ENCODE measurements at places on chromosomes 12 and 14.

DNA sequence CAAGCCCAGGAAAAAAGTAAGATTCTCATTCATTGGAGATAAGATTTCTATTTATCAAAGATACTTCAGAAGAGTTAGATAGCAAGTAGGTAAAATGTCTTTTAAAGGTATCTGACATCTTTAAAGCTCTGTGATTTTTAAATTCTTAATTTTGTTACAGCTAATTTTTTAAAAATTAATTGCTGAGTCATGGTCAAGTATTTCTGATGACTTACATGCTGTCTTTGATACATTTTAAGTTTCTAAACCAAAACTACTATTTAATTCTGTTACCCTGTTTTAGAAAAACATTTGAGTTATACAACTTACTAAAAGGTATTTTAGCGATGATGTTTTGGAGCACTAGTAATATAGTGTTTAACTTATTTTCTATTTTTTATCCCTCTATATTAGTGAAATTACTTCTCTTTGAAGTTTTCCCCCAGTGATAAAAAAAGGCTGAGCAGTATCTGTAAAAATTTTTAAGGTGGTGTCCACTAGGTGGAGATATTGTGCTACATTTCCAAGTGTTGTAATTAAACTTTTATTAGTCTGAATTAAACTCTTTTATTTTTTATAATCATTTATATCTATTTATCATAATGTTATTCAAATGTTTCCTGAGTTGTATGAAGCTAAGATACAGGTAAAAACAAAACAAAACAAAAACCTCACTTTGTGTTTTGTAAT is 11.5 kb downstream of the ALG10 start:
- peak; percentile 35 for DNase-seq

- no peak for DNase-seq
Observed at GRCh38 chr12:104163631-104164030, 25.6 kb upstream of the NFYB start.

DNA sequence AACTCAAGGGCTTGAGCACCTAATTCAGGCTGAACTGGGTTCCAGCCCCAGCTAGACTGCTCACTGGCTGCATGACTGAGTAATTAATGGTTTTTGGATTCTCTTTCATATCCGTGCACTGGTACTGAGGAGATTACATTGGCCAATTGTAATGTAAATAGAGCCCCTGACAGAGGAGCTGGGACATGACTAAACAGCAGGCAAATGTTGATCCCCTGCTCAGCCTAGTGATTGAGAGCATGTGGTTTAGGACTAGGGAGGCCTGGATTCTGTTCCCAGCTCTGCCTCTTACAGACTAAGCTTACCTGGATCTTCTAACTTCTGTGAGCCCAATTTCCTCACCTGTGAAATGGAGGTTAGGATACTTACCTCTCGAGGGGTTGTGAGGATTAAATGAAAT is 204.3 kb downstream of the ESR2 start:
- DNase-seq, result no peak

DNA sequence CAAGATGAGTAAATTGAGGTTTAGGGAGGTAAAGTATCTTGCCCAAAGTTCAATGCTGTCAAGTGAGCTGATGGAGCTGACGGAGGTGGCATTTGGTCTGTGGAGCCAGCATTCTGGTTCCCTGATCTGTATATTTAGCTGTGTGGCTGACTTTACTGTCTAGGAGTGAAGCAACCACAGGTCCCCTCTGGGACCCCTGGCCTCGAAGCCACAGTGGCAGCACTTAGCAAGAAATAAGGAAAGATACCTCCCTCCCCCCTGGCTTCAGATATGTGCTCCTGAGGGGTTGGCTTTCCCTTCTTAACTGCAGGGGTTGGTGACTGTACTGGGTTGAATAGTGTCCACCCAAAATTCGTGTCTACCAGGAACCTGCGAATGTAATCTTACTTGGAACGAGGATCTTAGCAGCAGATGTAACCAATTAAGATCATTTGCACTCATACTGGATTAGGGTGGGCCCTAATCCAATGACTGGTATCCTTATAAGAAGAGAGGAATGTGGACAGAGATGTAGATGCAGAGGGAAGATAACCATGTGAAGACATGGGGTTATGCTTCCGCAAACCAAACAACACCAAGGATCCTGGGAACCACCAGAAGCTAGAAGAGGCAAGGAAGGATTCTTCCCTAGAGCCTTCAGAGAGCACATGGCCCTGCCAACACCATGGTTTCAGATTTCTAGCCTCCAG is 2.0 kb upstream of the ACVR1B start:
- DNase-seq, result no peak

DNA sequence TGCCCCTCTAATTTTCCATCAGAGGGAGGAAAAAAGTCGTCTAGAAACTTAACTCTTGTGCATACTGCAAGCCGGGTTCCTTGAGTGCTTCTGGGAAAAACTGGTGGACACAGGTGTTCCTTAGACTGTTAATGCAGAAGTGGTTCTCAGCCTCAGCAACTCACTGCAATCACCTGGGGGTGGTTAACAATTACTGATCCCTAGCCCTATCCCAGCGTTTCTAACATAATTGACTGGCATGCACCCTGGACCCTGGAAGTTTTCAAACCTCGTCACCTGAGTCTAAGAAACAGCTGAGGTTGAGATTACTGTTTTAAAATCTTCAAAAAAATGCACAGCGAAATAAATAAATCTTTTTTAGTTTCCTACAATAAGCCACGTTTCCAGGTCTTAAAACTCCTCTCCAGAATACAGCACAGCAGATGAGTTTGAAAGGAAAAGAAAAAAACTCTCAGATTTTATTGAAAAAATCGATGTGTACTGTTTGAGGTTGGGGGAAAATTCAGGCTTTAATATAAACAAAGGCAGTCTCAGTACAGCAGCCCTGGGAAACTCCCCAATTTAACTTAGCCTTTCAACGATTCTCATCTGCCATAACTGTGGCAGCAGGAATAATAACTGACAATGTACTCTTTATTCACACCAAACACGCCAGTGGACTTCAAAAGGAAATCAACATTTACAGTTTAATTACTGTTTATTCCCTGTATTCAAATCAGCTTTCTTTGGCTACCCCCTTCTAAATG is 45.4 kb downstream of the PHLDA1 start:
- DNase-seq, result no peak

DNA sequence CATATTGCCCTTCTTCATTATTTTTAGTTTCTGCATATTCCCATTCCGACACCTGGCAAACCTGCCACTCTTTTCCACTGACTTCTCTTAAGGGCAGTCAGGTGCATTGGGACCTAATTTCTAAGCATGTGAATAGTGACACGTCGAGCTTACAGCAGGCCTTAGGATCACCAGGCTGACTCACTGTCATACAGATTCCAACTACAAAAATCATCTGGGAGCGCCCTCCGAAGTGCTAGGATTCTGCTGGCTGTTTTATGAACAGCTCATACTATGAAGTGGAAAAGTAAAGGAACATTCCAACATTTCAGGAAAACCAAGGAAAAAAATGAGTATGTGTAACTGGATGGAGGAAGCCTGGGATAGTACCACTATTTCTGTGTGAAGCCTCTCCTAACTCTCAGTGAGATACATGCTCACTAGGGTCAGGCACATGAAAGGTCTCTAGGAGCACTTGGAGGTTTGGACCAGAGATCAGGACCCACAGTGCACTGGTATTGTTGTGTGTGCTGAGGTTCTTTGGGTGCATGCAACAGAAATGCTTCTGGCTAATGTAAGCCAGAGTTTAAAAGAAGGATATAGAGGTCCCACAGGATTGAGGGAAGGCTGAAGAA is 257.4 kb downstream of the ZFP36L1 start:
- no peak for DNase-seq

GRCh38 chr14:52333108-52333507 is 19.0 kb downstream of the PTGER2 start:
- DNase-seq, result no peak

DNA sequence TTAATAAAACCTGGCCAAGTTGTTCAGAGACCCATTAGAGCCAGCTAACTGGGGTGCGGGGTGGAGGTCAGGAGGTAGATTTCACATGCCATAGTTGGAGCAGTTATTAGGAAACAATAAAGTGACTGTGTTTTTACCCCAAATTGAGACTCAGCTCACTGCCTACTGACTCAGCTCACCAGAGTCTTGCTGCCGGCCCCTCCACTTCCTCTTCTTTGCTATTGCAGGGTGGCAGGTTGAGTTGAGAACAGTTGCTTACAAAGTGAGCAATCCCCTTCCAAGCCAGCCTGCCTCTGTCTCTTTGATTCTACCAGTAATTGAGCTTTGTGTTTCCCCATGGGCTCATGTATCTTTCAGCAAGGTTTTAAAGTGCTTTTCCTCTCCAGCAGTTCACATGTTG is 12.9 kb downstream of the ST8SIA1 start:
- no peak for DNase-seq

DNA sequence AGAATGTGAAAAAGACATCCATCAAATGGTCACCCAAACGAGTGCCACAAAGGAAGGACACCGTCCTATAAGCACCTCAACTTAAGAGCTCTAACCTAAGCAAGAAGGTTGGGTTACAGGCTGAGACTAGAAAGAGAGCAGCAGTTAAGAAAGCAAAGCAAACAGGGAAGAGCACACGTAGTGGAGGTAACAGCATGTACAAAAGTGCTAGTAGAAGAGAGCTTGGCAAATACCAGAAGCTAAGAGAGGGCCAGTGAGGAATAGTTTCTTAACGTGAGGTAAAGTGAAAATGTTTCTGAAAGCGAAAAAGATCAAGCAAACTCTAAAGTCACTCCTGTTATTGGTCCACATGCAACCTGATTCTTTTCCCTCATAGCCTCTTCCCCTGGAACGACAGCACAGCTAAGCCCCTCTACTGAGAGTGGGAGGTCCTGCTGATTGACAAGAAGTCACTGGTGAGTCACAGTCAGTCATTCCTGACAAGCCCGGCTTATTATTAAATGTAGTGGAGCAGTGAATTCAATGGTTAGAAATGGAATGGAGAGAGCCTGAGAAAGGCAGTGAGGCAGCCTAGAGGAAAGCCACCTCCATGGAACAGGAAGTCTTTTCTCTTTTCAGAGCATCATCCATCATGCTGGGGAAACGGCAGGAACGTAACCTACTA is 204.4 kb downstream of the SLC25A21 start:
- no peak for DNase-seq

GRCh38 chr12:123071099-123071800 is 79.6 kb downstream of the PITPNM2 start:
- DNase-seq, result no peak

DNA sequence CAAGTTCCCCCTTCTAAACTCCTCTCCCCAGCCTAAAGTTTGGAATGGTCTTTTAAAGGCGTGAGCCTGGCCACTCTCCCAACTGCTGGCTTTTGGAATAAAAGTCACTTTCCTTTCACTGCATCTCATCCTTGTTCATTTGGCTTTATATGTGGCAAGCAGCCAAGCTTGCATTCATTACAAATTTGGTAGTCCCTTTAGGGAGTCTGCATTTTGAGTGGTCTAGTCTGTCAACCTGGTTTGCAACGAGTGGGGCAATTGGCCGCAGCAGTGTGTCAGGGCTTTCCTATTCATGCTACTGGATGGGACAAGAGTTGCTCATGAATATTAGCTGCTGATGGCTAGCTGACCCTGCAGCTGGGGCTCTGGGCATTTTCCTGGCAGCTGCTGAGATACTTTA is 57.0 kb downstream of the CATSPERB start:
- no peak for DNase-seq

GRCh38 chr14:69610874-69611171 is 573 bp upstream of the SUSD6 start:
- no peak for DNase-seq

GRCh38 chr12:15806826-15807225 is 17.6 kb upstream of the EPS8 start:
- no peak for DNase-seq

GRCh38 chr14:65506801-65507200 is 94.3 kb downstream of the FUT8 start:
- no peak for DNase-seq

DNA sequence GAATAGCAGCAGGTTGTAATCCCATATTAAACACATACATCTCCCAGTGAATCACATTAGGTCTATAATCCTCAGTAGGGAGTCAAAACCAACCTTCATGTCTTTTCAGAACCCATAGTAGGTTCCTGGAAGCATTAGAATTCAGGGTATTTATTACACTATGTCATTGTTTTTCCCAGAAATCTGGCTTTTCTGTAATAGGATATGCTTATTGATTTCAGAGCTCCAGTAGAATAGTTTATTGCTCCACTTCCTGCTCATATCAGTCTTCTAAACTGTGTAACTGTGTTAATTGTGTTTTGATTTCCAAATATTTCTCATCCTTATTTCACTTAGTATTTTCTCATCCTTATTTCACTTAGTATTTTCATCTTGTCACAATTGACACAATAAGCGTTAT is 268.0 kb downstream of the CCDC59 start:
- no peak for DNase-seq

- DNase-seq, result no peak
Observed at GRCh38 chr12:104670439-104671408, 214.0 kb downstream of the CHST11 start.

DNA sequence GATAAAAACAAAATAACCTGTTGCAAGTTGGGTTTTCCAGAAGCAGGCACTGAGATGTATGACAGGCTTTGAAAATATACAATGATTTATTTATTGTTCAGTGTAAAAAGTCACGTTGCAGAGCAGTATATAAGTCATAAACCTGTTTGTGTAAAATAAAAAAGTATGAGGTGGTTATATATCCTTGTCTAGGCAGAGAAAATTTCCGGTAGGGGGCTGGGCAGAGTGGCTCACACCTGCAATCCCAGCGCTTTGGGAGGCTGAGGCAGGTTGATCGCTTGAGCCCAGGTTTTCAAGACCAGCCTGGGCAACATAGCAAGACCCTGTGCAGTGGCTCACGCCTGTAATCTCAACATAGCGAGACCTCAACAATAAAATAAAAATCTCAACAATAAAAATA is 16.2 kb upstream of the PPP1CC start:
- no peak for DNase-seq

Data from endothelial cell of umbilical vein (primary cell).